ENCODE measurements at places on chromosomes 6 and 20.

DNA sequence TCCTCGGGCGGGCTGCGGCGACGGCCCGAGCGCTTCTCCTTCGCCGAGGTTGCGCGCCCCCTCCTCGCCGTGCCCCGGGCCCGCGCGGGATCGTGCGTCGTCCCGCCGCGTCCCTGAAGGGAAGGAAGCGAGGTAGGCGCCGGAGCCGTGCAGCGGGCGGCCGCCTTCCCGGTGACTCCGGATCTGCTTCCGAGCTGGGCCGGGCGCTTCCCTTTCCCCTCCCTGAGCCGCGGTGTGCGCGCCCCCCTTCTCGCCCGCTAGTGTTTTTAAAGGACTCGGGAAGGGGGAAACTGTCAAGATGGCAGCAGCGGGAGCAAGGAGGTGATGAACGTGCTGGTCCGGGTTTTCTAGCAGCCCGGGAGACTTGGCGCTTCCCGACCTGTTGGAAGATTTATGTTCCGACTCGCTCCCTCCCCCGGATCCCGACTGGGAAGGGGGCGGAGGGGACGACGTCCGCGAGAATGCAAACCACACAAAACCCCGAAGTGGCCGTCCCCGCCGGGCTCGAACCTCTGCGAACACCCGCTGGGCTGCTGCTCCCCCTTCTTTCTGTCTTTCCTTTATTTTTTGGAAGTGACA is 744 bp upstream of the FOXO3 start:
- DNase-seq, result peak; percentile 81

GRCh38 chr6:138555421-138555988 is 56.2 kb upstream of the NHSL1 start:
- DNase-seq, result peak; percentile 58

DNA sequence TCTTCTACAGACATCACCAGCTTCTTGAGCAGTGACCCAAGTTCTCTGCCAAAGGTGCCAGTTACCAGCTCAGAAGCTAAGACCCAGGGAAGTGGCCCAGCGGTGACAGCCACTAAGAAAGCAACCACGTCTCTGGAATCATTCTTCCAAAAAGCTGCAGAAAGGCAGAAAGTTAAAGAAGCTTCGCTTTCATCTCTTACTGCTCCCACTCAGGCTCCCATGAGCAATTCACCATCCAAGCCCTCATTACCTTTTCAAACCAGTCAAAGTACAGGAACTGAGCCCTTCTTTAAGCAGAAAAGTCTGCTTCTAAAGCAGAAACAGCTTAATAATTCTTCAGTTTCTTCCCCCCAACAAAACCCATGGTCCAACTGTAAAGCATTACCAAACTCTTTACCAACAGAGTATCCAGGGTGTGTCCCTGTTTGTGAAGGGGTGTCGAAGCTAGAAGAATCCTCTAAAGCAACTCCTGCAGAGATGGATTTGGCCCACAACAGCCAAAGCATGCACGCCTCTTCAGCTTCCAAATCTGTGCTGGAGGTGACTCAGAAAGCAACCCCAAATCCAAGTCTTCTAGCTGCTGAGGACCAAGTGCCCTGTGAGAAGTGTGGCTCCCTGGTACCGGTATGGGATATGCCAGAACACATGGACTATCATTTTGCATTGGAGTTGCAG is 15.2 kb downstream of the GTPBP2 start:
- no peak for DNase-seq

GRCh38 chr6:157768304-157768703 is 54.7 kb upstream of the SNX9 start:
- no peak for DNase-seq

DNA sequence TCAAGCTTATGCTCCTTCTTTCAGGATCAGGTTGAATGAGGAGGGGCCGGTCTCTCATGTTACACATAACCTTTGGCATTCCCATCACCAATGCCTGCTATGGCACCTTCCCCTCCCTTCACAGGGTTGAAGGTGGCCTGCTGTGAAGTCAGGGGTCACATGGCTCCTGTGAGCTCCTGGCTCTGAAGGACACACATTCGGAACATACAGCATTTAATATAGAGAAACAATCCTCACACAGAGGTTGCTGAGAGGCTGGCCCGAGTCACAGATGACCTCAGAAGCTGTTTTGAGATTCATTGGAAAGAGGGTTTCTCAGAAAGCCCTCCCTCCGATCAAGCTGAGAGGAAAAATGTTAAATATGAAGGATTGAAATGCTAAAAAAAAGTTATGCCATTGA is 82.1 kb downstream of the PSMG4 start:
- DNase-seq, result no peak

DNA sequence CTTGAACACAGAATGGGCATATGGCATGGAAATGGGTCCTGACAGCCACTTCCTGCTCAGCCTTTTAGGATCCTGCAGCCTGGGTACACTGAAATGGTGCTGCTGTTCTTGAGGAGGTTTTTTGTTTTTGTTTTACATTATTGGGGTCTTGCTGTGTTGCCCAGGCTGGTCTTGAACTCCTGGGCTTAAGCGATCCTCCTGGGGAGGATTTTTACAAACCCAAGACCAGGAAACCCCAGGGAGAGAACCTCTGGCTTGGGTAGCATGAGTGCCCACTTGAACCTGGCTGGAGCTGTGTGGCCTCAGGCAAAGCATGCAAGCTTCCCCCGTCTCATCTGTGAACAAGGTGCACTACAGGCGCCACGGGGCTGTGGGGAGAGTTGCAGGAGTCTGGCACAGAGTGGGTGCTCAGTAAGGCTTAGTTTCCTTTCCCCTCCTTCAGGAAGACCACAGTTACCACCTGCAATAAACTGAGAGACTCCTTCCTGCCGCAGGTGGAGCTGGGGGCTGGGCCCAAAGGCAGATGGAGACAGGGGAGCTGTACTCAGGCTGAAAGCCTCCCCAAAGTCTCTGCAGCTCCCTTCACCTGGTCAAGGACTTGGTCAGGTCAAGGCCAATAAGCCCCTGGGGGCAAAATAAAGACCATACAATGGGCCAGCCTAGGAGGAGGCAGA is 1.8 kb downstream of the SLA2 start:
- no peak for DNase-seq

DNA sequence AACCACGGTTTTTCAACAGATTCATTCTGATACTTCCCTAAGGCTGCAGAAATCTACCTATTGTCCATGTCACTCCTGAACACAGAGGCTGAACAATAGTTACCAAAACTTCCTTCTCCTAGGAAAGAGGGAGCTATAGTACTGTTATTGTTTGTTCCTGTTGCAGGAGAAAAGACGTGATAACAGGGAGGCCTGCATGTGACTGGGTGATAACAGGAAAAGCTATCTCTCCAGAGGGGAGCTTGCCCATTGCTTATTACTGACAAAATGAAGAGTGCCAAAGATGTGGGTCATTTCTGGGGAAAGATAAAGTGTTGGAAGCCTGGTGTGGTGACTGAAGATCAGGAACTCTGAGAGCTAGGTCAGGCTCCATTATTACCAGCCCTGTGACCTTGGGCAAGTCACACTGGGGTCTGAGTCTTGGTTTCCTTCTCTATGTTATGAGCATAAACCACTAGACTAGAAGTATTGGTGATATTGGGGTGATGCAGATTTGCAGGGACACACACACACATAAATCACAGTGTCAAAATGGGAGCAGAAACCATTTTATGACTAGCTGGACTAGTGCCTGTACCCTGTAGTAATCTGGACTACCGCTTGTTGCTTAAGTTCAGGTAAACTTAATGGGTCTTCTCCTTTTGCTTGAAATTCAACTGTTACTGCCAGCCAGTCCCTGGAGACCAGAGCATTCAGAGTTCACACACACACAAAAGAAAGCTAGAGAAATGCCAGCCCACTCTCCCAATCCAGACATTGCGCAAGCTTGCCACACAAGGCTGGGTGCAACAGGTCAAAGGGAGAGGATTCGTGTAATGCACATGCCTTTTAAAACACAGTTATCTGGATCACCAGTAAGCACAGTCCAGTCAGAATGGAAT is 136.0 kb upstream of the CNR1 start:
- DNase-seq, result no peak

Data from myocyte (in vitro differentiated cells).